ENCODE measurements at places on chromosomes 1 and 21. TPM values are rescaled to one million over a fixed set of nuclear protein-coding genes. Genes with fewer than 3 reads are reported as not detected.

GRCh38 chr1:178092878-178093493 lies 918 bp upstream of the RASAL2 start:
- DNase-seq, result peak; percentile 31

- DNase-seq, result no peak
Measured at GRCh38 chr1:183983371-183984105, 54.0 kb downstream of the COLGALT2 start.

DNA sequence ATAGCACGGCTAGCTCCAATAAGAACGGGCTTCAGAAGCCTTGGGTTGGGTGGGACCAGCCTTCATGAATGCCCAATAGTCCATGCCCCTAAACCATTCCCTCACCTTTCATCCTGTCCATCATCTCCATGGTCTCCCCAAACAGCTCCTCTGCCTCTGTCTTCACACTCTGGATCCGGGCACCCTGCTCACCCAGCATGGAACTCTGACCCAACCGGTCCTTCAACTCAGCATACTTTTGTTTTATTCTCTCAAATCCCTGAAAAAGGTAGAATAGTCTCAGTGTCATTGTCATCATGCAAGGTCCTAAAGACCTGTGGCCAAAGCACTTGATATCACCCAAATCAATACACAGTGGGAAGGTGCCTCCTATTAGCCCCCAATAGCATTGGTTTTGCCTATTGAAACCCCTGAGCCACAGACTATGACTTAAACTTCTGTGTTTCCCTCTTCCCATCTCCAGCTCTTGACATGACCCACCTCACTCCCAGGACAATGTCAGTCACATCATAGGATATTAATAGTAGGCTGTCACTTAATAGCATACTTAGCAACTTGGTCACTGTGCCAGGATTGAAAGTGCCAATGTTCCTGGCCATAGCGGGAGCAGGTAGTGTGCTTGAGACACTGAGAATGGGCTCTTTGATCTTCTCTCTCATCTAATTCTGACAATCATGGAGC lies 33.0 kb downstream of the CAMK1G start:
- no peak for DNase-seq

GRCh38 chr1:65911679-65912078 lies 119.0 kb downstream of the PDE4B start:
- no peak for DNase-seq

GRCh38 chr1:226549094-226549936 lies 751 bp downstream of the STUM start:
- DNase-seq, result peak; percentile 29

DNA sequence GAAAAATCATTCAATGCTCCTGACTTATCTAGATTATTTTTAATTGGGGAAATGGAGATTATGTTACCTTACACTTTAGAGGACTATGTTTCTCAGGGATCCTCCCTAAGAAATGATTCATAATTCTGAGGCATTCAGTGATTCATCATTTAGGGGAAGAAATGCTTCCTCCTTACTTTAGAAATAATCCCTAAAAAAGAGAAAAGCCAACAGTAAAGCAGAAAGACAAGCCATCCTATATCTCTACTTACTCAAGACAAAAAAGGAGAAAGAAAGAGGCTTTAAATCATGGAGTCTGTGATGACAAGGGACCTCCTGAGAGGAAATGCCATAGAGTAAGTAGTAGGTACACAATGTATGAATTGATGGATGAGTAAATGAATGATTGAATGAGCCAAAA lies 137.0 kb downstream of the BRINP2 start:
- no peak for DNase-seq

The MTARC2 gene
- 28.7 TPM for total RNA-seq

The PRKAA2 gene
- total RNA-seq, result 49.7 TPM

The SLC30A2 gene
- total RNA-seq, result 1.0 TPM

Measured in left cardiac atrium (tissue), 4 donors.